T-helper 17 cell (primary cell): ENCODE measurements at places on chromosomes 13 and 19.

DNA sequence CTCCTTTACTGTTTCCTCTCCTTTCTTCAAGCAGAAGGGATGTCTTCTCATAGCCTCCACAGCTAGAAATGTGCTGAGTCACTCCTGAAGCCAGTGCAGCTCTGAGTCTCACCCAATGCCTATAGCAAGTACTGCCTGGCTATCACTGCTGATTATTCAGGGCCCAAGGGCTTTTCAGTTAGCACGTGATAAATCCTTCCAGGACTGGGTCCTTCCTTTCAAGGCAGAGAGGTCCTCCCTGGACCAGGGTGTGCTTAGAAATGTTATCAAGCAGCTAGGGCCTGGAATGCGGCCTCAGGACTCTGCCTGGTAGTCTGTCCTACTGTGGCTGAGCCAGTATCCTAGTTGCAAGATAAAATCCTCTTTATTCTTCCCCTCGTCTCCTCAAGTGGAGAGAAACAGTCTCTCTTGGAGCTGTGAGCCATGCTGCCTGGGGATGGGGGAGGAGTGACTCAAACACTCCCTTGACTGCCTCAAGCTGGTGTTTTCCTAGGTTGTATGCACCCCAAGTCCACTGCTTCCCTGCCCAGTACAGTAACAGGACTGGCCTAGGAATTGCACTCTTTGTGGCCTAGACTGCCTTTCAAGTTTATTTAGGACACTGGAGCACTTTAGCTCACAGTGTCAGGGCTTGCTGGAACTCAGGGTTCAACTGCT is 198.7 kb upstream of the SERP2 start:
- H3K4me3 ChIP-seq = no peak overlapping the region
- no peak for DNase-seq
- peaks cover 19% of the 10 kb centered on the region for H3K27me3 ChIP-seq
- peaks cover 2% of the 10 kb centered on the region for H3K4me1 ChIP-seq

GRCh38 chr13:90633849-90634248 is 713.6 kb upstream of the MIR17HG start:
- no peaks in the 10 kb centered on the region for H3K4me1 ChIP-seq
- no peak overlapping the region for H3K4me3 ChIP-seq
- no peak overlapping the region for H3K27ac ChIP-seq
- H3K27me3 ChIP-seq = no peaks in the 10 kb centered on the region
- no peaks in the 10 kb centered on the region for H3K36me3 ChIP-seq

- no peak overlapping the region for H3K4me3 ChIP-seq
- H3K36me3 ChIP-seq = no peaks in the 10 kb centered on the region
- no peak for DNase-seq
- no peak overlapping the region for H3K27ac ChIP-seq
- peaks cover 6% of the 10 kb centered on the region for H3K27me3 ChIP-seq
- peaks cover 8% of the 10 kb centered on the region for H3K4me1 ChIP-seq
Observed at GRCh38 chr19:7272856-7273578, 21.2 kb downstream of the INSR start.

DNA sequence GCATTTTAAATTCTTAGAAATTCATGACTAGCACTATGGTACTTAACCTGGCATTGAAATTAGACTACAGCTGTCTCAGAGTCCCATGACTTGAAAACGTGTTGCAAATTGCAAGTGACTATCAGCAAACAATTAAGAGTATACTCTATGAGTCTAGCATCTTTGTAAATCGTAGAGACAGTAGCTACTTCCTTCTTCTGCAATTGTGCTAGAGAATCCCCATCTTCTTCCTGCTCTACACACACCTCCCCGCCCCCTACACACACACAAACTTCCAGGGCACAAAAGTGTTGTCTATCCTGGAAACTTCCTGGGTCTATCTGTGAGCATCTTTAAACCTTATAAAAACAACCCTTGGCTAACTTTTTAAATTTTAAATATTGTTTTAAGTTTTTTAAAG is 35.2 kb upstream of the MIR17HG start:
- peaks cover 19% of the 10 kb centered on the region for H3K27me3 ChIP-seq
- no peak for DNase-seq
- H3K4me1 ChIP-seq = peaks cover 2% of the 10 kb centered on the region
- no peak overlapping the region for H3K4me3 ChIP-seq
- H3K36me3 ChIP-seq = no peaks in the 10 kb centered on the region
